Stimulated activated naive CD8-positive, alpha-beta T cell treated with anti-CD3 and anti-CD28 coated beads, Interleukin-15, Interleukin-2, amounts not matched to agents 100 U/mL and 50 U/mL, for 24 hours (primary cell): ENCODE measurements at places on chromosomes 2 and 18.

DNA sequence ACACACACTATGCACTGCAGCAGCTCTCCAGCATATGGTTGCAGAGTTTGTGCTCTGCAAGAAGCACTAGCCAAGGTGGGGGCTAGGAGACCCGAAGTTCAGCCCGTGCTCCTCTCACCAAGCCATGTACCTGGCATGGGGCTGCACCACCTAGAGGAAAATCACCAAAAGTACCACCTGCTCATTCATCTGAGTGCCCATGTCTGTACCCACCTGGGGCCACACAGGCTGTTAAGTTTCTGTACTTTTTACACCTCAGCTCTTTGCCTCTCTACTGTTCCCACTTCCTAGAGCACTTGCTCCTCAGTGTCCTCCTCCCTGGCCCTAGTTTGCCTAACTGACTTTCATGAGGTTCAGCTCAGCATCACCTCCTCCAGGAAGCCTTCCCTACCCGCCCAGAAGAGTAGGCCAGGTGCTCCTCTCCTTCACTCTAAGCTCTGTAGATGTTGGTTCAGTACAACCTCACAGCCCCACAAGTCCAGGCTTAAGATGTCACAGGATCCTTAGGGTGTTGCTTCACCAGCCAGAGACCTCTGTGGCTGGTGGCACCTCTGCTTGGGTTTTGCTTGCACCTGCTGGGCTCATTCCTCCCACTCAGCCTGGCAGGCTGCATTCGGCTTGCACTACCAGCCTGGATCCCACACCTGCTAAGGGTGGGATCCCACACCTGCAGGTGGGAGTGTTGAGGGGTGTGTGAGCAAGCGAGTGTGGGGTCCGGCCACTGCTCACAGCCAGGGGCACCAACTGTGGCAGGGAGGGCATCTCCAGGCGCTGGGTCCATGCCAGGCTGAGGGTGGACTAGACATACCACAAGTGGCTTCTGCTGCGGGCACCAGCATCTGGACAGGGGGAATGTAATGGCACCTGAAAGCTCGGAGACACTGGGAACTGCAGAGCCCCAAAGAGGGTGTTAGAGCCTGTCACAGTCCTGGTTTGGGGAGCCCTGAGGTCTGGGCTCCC, 10.2 kb upstream of the TFCP2L1 start:
- no peak for DNase-seq

GRCh38 chr2:232634206-232635150, 1.1 kb downstream of the EFHD1 start:
- DNase-seq, result no peak

DNA sequence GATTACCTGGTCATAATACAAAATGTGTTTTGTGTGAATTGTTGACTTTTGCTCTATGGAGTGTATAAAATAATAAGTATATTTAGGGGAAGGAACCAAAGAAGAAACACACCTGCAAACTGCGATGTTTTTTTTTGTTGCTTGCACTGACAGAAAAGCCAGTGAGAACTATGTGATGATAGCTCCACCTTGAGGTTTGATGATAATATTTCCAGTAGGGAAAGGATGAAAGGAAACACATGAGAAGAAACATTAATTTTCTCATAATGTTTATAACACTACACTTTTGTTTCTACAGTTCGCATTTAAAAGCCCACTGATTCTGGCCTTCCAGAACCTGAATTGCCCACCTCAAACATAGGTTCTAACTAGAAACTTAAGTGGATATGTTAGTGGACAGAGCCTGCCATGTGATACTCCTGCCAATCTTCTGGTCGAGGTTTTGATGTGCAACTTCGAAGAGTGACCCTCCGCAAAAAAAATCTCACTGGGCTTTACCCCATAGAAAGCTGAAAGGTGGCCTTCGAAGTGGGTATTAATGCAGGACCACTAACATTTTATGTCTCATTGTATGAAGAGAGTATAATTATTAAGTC, 476.4 kb upstream of the SPHKAP start:
- DNase-seq, result no peak

DNA sequence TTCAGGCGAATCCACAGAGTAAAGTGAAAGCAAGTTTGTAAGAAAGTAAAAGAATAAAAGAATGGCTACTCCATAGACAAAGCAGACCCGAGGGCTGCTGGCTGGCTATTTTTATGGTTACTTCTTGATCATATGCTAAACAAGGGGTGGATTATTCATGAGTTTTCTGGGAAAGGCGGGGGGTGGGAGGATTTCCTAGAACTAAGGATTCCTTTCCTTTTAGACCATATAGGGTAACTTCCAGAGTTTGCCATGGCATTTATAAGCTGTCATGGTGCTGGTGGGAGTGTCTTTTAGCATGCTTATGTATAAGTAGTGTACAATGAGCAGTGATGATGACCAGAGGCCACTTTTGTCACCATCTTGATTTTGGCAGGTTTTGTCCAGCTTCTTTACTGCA, 59.8 kb downstream of the SLC4A3 start:
- DNase-seq, result no peak

GRCh38 chr2:149662556-149662955, 75.0 kb upstream of the MMADHC start:
- DNase-seq, result no peak
